ENCODE measurements at places on chromosomes 12 and 14. TPM values are rescaled to one million over a fixed set of nuclear protein-coding genes. Genes with fewer than 3 reads are reported as not detected.

Gene SRRM4
- total RNA-seq: not detected

Gene LHX5
- not detected for total RNA-seq

Gene SIX1
- total RNA-seq: not detected

Gene RNF212B
- total RNA-seq: not detected

Gene TAS2R9
- not detected for total RNA-seq

- ATAC-seq: no peak
These were observed 68.4 kb upstream of the PTGR2 start for GRCh38 chr14:73783107-73783727.

GRCh38 chr14:33631441-33631840, 319.4 kb downstream of the EGLN3 start:
- ATAC-seq: no peak

DNA sequence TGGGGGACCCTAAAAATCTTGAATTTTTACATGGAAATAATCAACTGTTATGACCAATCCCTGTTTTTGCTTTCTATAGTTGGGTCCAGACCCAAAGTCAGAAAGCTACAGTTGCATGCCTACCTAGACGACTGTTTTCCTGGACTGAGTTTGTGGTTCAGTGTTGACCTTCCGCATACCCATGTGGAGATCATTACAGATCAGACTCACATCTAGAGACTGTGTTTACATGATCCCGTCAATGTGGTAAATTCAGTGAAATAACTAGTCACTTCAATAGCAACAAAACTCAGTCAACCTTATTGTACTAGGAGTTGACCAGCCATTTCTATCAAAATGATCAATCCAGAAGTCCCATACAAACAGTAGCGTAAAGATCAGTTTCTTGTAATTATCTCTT, 257.6 kb downstream of the EGLN3 start:
- ATAC-seq: no peak

- no peak for ATAC-seq
These were observed 9.0 kb upstream of the SFSWAP start for GRCh38 chr12:131701705-131702572.

- ATAC-seq: no peak
These were observed 1.1 kb upstream of the FERMT2 start for GRCh38 chr14:52951681-52952554.

GRCh38 chr14:100275214-100275613, 31.0 kb downstream of the SLC25A29 start:
- peak; percentile 90 for ATAC-seq

- no peak for ATAC-seq
These were observed 10.8 kb downstream of the PITPNM2 start for GRCh38 chr12:123139926-123140675.

GRCh38 chr12:14396071-14396470, 30.6 kb downstream of the ATF7IP start:
- ATAC-seq: peak; percentile 56

DNA sequence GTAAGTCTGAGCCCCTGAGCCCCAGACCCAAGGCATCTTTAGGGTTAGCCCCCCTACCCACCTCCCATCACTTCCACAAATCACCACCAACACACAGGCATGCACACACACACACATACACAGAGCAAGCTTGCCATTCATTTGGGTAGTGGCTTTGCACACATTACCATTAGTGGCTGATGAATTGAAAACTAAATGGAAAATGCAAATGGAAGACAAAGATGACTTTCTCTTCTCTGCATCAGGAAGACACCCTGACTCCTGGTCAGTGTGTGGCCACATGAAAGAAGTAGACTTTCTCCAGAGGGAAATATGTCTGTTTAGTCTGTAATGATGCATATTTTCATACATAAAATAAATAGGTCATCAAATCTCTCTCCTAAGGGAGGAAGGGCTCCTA, 55.2 kb downstream of the CCDC60 start:
- ATAC-seq: no peak

GRCh38 chr12:81819991-81820633, 61.0 kb upstream of the PPFIA2 start:
- ATAC-seq: peak; percentile 18

DNA sequence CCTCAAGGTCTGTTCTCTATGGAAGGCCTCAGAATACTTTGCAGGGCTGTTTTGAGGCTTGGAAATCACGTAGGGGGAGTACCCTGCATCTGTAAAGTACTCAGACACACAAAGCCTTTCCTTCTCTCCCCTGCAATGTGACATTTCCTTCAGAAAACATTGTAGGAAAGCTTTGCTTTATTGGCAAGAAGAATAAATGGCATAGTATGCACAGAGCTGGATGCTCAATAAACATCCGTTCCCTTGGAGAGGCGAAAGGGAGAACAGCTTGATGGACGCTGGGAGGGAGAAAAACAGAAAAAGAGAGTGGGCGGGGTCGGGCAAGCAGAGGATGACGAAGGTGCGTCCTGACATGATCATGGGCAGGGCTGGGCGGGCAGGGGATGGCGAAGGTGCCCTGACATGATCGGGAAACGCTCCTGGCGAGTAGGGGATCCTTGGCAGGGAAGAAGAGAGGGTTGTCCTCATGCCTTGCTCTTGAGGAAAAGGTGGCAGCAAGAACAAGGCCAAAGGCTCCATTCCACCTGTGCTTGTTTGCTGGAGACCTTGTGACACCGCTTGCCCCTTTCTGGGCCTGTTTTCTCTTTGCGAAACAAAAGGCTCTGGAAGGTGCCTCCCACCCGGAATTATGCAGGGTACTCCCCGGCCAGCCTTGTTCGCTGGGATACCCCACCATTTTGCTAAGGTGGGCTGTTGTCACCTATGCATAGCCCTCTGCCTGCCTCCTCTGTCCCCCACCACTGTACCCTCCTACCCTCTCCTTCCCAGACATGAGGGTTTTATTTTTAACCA, 21.1 kb downstream of the IRF2BPL start:
- ATAC-seq: no peak

- ATAC-seq: no peak
These were observed 36.1 kb downstream of the CRY1 start for GRCh38 chr12:107057071-107057834.

DNA sequence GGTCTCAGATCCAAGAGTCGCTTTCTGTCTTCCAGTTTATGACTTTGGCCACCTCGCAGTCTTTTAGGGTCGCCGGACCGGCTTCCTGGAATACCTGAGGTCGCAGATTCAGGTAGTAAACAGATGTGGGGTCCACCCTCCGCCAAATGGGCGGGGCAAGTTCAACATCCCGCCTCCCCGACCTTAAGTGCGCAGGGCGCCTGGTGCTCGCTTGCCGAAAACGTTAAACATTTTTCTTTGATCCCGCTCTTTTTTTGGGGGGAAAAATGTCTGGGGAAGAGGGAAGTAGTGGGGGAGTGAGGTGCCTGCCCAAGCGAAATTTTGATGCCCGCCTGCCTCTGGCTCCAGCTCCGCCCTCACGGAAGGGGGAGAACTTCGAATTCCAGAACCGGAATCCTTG, 73.9 kb upstream of the TBX5 start:
- ATAC-seq: no peak

DNA sequence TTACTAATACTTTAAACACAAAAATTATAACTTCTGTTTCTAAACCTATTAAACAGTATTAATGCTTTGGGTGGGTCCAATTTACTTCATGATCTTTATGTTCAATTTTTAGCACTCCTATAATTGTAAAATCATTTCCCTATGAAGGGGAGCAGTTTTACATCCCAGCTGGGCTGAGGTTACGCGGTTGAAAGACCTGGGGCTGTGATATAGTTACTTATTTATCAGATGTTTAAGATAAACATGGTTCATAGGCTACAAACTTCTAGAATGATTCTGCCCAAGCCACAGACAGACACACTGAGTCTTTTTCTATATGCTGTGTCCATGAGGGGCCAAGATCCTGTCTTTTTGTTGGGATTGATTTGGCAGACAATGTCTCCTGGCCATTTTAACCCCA, 44.4 kb downstream of the DYRK2 start:
- ATAC-seq: no peak

GRCh38 chr14:21965042-21965441, 291.4 kb upstream of the OR4E1 start:
- peak; percentile 83 for ATAC-seq

- no peak for ATAC-seq
These were observed 288.6 kb downstream of the DPF3 start for GRCh38 chr14:72605096-72605920.

GRCh38 chr12:122061253-122061652, 17.3 kb upstream of the MLXIP start:
- ATAC-seq: no peak

Data from activated T-helper 17 cell treated with anti-CD3 and anti-CD28 coated beads, Interleukin-2, amount 50 U/mL, for 72 hours (primary cell).